OCI-LY7 (cell line): ENCODE measurements at places on chromosomes 7 and 10.
A peak's percentile ranks its signal among the peaks of the same experiment; 100 is the strongest.

DNA sequence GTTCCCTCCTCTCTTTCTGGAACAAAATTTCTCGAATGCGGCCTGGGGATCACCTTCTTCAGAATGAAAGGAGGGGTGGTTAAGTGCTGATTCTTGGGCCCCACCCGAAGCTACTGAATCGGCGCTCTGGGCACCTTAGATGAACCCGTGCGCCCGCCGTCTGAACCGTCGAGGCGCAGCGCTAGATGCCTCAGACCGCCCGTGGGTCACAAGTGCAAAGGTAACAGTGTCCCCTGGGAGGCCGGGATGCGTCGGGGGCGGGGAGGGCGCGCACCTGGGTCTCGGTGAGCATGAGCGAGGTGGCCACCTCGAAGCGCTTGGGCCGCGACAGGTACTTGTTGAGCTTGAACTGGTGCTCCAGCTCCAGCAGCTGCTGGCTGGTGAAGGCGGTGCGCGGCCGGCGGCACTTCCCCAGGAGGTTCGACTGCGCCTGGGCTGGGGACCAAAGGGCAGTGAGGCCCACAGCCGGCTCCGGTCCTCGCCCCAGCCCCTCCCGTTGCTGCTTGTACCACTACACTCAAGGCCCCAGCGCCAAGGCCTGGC lies 4.2 kb downstream of the MNX1 start:
- no peak for DNase-seq

- DNase-seq = no peak
Measured at GRCh38 chr7:147418966-147419365, 1171.6 kb upstream of the C7orf33 start.

DNA sequence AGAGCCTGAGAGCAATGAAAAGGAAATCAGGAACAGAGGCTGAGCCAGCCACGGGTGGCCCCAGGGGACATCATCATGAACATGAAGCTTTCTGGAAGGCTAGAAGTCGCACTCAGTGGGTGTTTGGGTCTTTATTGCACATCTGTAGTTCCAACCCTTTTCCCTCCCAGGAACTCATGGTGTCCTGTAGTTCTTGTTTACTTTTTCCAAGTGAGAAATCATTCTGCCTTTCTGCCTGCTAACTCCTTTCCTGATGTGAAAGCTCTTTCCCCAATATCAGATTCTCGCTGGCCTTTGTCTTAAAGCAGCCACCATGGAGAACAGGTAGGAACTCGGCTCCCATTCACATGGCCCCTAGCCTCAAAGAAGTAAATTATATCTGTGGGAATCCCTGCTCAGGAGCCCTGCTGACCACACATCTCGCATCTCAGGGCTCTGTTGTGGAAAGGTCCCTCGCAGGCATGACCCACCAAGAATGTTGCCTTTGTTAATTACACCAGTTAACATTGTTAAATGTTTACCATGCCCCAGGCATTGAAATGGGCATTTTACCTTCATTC lies 542.7 kb downstream of the TNS3 start:
- no peak for DNase-seq

DNA sequence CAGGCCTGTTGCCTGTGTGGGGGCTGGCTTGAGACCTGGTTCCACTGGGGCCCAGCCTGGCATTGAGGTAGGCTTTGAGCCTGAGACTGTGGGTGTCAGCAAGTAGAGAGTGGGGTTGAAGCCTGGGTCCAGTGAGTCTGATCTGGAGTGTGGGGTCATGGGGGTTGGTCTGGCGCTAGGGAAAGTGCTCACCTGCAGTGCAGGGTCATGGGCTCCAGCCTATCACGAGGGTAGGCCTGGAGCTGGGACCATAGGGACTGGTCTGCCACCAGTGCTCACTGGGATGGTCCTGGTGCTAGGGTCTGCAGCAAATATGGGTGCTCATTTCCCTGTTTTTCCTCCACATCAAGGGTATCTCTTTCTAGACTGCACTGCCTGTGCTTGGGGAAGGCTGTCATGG lies 95.4 kb upstream of the KLF14 start:
- no peak for DNase-seq

GRCh38 chr7:101531726-101532357 lies 97.3 kb downstream of the MYL10 start:
- peak; percentile 17 for DNase-seq

DNA sequence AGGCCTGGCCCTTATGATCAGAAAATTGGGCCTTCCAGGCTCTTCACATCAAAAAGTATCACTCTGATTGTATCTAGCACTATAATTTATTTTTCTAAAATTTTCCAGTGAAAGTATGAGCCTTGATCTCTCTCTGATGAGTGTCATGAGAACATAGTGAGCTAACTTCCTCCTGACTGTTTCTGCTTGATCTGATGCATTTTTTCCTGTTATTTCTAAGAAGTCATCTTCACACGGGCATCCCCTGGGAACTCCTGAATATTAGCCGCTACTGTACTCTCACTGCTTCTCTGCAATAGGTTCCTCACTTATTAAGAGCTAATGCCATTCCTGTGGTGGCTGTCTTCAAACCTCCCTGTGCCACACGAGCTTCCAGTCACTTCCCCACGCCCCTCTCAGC lies 63.1 kb upstream of the ZPBP start:
- DNase-seq = peak; percentile 29

DNA sequence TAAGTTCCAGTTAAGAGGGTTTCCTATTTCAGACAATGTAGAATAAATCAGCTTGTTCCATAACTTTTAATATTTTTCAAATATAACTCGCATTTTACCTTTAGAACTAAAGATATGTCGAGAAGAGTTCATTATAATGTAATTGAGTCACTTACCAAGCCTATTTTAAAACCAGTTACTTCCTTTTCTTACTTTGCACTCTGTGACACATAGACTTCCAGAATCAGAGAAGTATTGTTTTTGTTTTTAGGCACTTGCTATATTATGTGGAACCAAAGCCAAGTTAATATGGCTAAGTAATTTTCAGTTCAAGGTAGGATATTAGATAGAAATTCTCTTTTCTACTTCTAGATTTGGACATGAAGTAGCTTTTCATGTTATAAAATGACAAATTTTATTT lies 182.7 kb upstream of the PRPS1L1 start:
- DNase-seq = no peak

DNA sequence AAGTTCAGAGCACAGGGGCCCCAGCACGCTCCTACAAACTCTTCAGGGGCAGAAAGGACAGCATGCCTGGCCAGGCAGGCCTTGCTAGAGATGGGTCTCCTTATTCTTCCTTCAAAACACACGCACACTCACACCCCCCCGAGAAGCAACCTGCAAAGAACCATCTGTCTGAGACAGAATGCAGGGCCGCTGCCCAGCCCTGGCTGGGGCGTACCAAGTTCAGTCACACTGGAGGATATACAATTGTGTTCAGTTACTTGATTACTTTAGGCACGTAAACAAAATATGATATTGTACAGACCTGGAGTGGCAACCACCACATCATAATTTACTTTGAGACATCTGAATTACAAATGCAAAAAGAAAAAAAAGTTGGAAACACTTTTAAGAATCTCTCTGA lies 5.7 kb downstream of the FAM53B start:
- no peak for DNase-seq

DNA sequence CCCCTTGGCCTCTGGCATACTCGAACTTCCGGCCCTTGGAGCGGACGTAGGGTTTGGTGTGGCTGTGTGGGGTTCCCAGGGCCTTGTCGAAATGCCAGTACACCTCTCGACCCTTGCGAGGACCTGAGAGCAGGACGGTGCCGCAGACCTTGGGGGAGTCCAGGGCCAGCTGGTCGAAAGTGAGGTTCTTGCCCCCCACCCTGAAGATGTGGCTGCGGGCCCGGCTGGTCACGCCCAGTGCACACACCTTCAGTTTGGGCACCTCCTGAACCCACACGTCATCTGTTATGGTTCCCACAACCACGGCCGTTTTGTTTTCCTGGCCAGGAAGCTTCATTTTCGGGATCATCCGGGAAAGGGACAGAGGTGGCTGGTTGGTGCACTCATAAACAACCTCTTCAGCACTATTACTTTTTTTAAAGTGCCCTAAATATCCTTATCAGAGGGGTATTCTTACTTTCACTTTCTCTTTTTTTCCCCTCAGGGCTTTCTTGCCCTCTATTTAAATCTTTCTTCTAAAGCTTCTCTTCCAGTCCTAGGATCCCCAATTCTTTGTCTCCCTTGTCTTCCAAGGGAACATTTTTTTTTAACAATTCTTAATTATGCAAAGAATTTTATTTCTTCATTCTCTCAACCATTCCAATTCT lies 44.9 kb upstream of the FAM3C start:
- no peak for DNase-seq

GRCh38 chr7:89029864-89030263 lies 234.3 kb upstream of the TEX47 start:
- DNase-seq = no peak

DNA sequence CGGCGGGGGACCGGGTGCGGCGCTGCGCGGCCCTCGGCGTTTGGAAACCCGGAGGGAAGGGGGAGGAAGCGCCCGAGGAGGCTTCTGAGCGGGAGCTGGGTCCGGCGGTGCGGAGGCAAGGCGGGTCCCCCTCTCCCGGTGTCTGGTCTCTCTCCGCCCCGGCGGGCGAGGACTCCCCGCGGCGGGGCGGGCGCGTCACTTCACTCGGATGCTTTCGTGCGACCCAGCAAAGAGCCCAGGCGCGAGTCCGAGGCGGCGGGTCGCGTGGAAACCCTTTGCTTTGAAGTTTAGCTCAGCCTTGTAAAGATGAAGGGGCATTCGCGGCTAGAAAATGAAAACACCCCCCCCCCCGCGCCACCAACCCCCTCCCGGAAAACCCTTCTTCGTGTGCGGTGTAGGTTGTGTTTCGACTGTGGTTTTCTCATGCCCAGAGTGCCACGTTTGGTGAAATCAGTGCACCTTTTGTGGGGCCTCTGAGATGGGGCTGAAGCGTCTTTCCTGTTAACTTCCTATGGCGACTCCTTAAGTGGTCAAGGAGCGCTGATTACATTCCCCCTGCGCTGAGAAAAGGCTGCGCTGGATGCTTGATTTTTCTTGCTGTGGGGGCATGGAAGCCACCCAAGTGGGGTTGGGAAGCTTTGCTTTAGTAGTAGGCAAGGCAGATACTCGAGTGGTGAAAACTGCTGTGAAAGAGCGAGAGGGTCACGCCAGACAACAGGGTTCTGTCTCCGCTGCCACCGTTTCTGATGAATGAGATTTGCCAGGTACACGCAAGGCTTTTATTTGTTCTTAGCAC lies 876 bp downstream of the GNAI1 start:
- no peak for DNase-seq

GRCh38 chr7:101916041-101916800 lies 98.8 kb downstream of the CUX1 start:
- no peak for DNase-seq

DNA sequence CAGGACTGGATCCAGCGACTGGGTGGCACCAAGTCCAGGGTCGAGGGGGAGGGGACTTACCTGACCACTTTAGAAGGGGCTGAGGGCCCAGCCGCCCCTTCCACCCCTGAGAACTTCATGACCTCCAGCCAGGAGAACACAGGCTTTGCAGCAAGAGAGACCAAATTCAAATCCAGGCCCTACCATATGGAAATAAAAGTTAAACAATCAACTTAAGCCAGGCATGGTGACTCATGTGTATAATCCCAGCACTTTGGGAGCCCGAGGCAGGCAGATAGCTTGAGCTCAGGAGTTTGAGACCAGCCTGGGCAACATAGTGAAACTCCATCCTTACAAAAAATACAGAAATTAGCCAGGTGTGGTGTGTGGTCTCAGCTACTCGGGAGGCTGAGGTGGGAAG lies 61.9 kb downstream of the COL13A1 start:
- DNase-seq = no peak

GRCh38 chr10:104337521-104337984 lies 712 bp downstream of the ITPRIP start:
- DNase-seq = peak; percentile 77

GRCh38 chr7:36806891-36807290 lies 82.6 kb upstream of the AOAH start:
- no peak for DNase-seq

DNA sequence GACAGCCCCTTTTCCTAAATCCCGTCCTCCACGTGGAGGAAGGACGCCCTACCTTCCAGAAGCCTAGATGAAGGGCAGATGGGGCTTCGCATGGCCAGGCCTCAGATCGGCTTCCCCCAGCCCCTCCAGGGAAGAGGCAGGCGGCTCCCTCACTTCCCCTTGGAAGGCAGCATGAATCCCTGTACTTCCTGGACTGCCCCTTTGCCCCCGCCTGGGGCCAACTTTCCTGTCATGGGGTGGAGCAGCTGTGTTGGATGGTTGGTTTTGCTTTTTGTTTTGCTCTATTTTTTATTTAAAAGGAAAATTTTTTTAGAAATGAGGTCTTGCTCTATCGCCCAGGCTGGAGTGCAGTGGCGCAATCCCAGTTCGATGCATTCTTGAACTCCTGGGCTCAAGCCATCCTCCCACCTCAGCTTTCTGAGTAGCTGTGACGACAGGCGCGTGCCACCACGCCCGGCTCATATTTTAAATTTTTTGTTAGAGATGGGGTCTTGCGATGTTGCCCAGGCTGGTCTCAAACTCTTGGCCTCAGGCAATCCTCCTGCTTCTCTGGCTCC lies 27.2 kb downstream of the GTF2IRD1 start:
- no peak for DNase-seq

DNA sequence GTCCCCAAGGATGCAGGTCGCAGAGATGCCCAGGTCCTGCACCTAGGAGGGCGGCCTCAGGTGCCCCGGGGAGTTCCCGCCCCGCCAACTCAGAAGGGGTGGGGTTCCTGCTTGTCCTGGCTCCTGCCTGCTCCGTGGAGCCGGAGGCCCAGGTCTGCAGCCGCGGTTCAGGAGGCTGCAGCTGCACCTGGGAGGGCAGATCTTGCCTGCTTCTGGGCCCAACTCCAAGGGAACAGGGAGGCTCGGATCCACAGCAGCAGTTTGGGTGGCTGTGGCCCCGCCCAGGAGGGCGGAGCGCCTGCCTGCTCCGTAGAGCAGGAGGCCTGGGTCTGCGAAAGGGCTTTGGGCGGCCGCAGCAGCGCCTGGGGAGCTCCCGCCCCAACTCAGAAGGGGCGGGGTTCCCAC lies 108.2 kb upstream of the EGR2 start:
- DNase-seq = no peak

- DNase-seq = no peak
Measured at GRCh38 chr7:97310-97841, 95.0 kb upstream of the FAM20C start.

GRCh38 chr7:34080513-34080912 lies 175.2 kb downstream of the BMPER start:
- DNase-seq = no peak
